ENCODE measurements at places on chromosomes 13 and 19. TPM values are rescaled to one million over a fixed set of nuclear protein-coding genes. Genes with fewer than 3 reads are reported as not detected.

DNA sequence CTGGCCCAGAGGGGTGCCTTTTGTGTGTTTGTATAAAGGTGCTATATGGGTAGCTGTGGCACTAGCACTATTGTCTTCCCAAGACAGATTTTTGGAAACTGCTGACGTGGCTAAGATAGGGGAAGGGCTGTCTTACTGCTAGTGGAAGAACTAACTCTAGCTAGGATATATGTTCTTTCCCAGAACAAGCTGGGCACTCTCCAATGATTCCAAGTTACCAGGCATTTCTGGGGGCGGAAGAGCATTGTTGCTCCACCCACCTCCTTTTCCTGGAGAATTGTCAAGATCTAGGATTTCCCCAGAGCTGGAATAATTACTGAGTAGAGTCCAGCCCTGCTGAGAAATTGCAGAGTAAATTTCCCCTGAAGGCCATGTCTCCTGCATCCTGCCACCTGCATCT lies 408.3 kb downstream of the KLF5 start:
- no peak for DNase-seq

GRCh38 chr13:26899202-26899601 lies 138.6 kb upstream of the GPR12 start:
- no peak for DNase-seq

GPALPP1 gene
- 23.3 TPM for total RNA-seq

DNA sequence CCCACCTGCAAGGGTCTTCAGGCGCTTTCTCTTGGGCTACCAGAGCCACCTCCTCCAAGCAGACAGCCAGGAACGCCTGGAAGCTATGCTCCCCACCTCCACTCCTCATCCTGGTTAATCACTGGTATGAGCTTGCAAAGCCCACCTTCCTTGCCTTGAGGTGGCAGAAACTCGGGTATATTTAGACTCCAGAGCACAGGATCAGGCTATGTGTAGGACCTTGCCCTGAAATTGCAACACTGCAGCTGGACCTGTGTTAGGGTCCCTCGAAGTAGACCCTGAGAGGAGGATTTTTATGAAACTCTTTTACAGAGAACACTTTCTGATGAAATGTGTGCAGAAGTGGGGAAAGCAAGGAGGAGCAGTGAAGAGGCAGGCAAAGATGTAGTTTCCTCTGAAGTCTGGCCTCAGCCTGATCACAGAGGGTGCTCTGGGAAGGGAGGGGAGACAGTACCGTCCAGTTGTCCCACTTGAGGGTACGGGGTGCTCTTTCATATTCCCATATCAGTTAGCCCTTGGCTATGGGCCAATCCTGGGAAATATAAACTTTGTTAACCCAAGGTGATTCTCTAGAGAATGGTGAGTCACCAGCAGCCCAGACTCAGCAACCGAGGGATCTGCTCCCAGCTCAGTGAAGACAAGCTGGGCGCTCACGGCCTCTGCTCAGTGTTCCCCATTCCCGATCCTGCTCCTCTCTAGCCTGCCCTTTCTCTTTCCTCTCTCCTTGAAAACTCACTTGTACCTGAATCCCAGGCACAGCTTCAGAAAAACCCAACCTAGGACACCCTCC lies 157.9 kb downstream of the UQCRFS1 start:
- no peak for DNase-seq

GRCh38 chr13:29270271-29270985 lies 325.1 kb downstream of the SLC7A1 start:
- DNase-seq: no peak

ZNF763 gene
- total RNA-seq: 2.5 TPM

LENG9 gene
- 14.4 TPM for total RNA-seq

DNA sequence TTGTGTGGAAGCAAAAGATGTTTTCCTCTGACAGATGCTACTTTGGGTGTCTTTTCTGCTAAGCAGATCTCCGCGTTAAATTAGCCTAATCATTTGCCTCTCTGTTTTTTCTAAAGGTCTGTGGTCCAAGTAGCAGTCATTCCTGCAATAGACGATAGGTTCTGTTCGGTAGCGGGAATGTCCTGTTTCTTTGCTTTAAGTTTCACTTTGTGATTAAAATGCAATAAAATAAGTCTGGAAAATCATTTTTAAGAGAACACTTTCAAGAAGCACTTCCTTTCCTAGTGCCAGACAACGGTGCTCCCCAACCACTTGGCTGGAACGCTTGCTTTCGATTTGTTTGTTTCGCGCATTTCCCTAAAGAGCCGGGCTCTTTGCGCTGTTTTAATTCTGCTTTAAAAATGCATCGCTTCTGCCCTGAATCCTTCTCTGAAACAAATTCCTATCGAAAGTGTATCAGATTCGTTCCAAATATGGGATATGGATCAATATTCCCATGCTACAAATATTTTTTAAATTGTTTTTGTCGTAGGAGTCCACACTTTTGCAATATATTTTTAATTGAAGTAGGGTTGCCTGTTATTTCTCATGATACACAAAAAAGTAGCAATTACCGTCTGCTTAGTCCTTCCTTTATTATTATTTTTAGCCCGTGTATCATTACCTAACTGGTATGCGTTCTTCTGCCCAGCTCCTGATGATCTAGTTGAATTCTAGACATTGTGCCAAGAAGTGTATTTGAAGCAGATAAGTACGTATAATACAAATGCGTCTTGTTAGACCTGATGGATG lies 14.2 kb downstream of the ZIC2 start:
- peak; percentile 61 for DNase-seq

DNA sequence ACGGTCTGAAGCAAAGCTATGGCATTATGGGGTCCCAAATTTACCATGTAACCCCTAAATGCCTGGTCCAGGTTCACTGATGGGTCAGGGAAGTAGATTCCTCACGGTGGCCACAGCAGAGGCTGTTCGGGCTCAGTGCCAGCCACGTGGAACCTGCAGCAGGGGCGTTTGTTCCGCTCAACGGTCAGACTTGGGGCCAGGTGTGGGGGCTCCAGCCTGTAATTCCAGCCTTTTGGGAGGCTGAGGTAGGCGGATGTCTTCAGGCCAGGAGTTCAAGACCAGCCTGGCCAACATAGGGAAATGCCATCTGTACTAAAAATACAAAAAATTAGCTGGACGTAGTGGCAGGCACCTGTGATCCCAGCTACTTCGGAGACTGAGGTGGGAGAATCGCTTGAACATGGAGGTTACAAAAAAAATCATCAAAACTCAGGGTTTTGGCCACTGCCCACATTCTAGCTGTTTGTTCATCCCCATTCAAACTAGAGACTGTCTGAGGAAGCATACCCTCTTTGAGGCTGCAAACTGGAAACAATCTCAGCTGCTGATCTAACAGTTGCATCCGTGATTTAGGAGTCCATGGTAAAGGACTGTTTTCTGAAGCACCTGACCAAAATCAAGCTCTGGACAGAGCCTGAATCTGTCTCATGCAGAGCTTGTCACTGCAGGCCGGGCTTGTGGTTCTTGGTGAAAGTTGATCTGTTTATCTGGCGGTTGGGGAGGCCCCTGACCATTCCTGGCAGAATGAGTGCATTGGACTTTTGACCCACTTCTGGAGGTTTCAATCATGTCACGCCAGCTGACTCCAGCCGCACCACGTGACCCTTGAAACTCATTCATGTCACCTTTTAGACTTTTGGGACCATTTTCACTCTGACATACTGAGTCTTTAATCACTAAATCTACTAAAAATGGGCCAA lies 30.2 kb upstream of the ZNF331 start:
- DNase-seq: peak; percentile 15

- DNase-seq: peak; percentile 68
Measured at GRCh38 chr19:39448271-39448670, 2.9 kb downstream of the SUPT5H start.

DNA sequence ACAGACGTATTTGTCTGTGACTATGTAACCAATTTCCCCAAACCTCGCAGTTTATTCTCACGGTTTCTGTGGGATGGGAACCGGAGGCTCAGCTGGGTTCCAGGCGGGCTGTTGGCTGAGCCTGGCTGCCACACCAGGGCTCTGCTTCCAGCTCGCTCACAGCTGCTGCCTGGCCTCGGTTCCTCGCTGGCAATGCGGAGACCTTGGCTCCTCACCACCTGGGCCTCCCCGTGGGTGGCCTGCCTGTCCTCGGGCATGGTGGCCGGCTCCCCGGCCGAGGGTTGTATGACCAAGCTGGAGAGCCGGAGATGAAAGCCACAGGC lies 218.9 kb upstream of the MAB21L1 start:
- DNase-seq: no peak

OR7D2 gene
- not detected for total RNA-seq

GRCh38 chr19:34306213-34306661 lies 51.9 kb downstream of the GARRE1 start:
- no peak for DNase-seq

DNA sequence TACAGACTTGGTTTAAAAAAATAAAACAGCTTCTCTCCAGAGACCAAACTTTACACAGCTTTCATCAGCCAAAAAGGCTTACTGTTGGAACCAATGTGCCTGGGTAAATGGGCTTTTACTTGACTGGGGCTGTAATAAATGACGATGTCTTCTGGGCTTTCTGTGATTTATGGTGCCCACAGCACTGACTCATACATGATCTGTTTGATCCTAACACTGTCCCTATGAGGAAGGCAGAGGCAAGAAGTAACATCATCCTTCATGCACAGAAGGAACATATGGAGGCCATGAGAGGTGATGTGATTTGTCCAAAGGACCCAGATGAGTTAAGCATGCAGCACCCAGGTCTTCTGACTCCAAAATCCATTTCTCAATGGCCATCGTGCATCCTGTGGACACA lies 77.4 kb downstream of the DOCK9 start:
- DNase-seq: no peak

GRCh38 chr13:58728126-58728525 lies 1096.6 kb downstream of the PCDH17 start:
- no peak for DNase-seq

GRCh38 chr19:54380897-54381296 lies 16.2 kb upstream of the LAIR1 start:
- no peak for DNase-seq

PRTN3 gene
- not detected for total RNA-seq

TMIGD2 gene
- total RNA-seq: not detected

GRCh38 chr13:113637262-113638160 lies 20.5 kb downstream of the ATP4B start:
- peak; percentile 65 for DNase-seq

EDDM13 gene
- total RNA-seq: not detected

DNA sequence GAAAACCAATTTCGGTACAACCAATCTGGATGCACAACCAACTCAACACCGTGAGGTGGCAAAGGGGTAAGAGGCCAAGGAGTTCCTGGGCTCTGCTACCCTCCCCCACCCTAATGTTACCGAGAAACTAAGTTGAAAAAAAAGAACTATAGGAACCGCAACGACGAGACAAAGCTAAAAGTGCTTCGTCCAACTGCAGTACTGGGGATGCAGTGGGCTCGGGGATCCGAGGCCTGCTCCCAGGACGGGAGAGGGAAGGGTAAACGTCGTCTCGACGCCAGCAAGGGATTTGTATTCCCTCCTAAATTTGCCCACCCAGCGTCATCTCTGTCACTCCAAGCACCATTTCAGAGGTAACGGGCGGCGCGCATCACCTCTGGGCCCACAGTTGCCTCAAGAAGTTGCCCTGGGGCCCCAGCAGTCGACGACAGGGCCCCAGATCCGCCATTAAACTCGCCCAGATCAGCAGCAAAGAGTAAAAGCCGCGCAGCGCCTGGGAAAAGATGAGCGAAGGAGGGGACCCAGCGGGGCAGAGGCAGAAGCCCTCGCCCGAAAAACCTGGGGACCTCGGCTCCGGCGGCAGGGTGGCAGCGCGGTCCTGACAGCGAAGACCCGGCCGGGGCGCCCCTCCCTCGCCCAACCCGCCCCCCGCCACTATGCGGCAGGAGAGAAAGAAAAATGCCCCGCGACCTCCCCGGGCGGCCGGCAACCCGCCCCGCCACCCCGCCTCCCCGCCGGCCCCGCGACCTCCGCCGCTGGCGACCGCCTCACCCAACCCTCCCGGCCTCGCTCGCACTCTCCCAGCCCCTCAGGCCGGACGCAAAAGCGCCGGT lies 752 bp downstream of the ZMYM5 start:
- peak; percentile 92 for DNase-seq

GRCh38 chr13:81326913-81327312 lies 986.0 kb upstream of the SPRY2 start:
- no peak for DNase-seq

- no peak for DNase-seq
Measured at GRCh38 chr13:31053091-31053490, 108.6 kb downstream of the HSPH1 start.

NMRK2 gene
- not detected for total RNA-seq

- DNase-seq: no peak
Measured at GRCh38 chr19:57712222-57712621, 3.2 kb upstream of the ZNF154 start.

DNA sequence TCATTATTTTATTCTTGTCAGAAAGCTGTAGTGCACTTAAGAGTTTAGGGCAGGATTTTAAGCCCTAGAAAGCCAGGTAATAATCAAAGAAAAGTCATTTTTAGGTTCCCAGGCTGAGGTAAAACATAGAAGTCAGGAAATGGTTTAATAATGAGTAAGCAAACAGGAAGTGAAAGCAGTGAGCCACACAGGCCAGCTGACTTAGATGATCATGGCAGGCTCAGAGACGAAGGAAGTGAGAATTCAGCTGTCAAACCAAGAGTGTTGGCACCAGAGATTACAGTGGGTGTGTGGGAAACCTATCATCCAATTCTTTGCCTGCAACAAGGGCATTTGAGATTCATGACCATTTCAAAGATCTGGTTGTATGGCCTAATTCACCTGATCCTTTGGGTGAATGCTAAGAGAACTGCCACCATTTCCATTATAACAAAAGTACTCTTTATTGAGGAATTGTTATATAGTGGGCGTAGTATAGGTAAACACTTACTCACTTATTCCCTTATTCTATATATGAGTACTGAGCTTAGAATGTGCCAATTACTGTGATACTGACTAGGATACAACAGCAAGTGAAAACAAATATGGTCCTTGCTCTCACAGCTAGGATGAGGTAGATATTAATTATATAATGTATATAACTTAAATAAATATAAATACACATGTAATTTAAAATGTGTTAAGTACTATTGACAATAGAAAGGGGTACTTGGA lies 103.7 kb upstream of the EDNRB start:
- DNase-seq: peak; percentile 48

GRCh38 chr13:49108196-49108595 lies 111.9 kb upstream of the MLNR start:
- DNase-seq: no peak

GRCh38 chr13:59532405-59532804 lies 631.3 kb downstream of the DIAPH3 start:
- DNase-seq: no peak

DNA sequence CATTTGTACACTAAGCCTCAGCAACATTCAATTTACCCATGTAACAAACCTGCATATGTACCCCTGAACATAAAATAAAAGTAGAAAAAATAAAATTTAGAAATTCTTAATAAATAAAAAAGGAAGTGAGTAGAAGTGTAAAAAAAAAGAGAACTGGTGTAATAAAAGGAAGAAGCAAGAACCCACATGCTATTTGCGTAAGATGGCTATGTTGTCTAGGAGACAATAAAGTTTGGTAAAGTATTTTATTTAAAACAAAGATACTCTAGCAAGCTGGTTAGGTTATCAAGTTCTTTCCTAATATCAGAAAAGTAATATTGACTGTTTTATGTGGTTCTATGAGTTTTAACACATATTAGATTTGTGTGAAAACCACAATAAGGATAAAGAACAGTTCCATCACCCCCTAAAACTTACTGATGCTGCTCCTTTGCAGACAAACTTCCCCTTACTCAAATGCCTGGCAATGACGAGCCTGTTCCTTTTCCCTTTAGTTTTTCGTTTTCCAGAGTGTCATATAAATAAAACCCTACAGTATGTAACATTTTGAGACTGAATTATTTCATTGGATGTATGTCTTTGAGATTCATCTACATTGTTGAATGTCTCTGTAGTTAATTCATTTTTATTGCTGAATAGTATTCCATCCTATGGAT lies 98.9 kb downstream of the TNFSF13B start:
- DNase-seq: no peak

- DNase-seq: no peak
Measured at GRCh38 chr13:28012896-28013295, 24.4 kb upstream of the URAD start.

MIA gene
- total RNA-seq: not detected

U2AF1L4 gene
- total RNA-seq: 8.8 TPM

Measured in osteoblast (primary cell).